ENCODE measurements at places on chromosomes 12 and 14.

- peak; percentile 71 for DNase-seq
Measured at GRCh38 chr12:62006076-62006732, 254.0 kb upstream of the USP15 start.

- no peak for DNase-seq
Measured at GRCh38 chr12:41468341-41468740, 280.2 kb downstream of the PDZRN4 start.

DNA sequence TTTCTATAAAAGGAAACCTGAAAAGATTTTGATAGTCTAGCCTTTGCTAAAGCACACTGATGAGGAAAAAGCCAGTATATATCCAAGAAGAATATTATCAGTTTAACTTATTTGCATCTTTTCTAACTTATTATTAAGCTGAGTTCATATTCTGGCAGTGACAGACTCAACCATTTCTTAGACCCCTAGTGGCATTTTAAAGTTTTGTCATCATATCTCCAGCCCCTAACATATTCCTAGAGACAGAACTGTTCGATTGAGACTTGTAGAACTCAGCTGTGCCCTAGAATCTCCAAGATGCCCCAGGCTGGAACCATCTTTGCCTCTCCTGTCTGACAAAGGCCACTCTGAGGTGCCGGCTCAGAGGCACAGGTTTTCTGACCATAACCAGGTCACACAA lies 365.6 kb downstream of the NELL2 start:
- no peak for DNase-seq

GRCh38 chr12:27394676-27395075 lies 51.9 kb upstream of the SMCO2 start:
- no peak for DNase-seq

GRCh38 chr12:111152561-111152960 lies 216.3 kb downstream of the PHETA1 start:
- no peak for DNase-seq

DNA sequence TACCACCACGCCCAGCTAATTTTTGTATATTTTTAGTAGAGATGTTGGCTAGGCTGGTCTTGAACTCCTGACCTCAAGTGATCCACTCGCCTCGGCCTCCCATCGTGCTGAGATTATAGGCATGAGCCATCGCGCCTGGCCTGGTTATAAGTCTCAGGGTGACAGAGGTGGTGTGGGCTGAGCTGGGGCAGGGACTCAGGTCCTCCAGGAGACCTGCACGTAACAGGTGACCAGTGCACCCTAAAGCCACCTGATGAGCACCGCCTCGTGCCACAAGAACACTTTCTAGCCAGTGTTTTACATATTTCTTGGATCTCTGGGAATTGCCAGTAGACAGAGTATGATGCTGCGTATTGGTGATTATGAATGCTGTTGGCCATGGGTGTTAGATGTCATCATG lies 136.5 kb upstream of the CPM start:
- no peak for DNase-seq

DNA sequence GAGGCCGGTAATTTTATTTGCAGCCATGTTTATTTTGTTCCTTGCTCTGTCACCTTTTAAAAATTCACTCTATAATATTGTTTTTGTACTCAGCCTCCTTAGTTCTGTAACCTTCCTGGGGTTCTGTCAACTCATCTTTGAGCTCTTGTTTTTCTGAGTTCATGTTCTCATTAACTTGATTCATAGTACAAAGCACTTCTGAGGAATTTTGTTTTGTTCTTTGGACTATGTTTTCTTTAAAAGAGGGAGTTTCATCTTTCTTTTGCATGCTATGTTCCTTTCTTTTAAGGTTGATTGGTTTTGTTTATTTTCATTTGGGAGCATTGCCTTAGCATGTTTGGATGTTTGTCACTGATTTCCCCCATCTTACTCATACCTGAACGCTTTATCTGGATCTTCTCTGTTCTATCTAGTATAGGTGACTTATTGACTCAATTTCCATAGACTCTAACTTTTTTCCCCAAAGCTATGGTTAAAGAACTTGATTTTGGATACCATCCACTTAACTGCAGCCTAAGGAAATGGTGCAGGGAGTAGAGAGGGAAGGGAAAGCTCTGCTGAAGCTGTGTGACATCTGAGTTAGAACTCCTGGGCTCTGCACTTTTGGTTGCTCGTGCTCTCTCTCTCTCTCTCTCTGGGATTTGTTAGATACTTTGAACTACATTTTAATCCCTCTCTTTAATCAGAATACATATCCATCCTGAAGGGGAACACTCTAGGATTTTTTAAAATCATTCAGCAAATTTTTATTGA lies 268.5 kb downstream of the PAWR start:
- DNase-seq, result no peak

- no peak for DNase-seq
Measured at GRCh38 chr14:100256339-100256895, 17.5 kb downstream of the YY1 start.

DNA sequence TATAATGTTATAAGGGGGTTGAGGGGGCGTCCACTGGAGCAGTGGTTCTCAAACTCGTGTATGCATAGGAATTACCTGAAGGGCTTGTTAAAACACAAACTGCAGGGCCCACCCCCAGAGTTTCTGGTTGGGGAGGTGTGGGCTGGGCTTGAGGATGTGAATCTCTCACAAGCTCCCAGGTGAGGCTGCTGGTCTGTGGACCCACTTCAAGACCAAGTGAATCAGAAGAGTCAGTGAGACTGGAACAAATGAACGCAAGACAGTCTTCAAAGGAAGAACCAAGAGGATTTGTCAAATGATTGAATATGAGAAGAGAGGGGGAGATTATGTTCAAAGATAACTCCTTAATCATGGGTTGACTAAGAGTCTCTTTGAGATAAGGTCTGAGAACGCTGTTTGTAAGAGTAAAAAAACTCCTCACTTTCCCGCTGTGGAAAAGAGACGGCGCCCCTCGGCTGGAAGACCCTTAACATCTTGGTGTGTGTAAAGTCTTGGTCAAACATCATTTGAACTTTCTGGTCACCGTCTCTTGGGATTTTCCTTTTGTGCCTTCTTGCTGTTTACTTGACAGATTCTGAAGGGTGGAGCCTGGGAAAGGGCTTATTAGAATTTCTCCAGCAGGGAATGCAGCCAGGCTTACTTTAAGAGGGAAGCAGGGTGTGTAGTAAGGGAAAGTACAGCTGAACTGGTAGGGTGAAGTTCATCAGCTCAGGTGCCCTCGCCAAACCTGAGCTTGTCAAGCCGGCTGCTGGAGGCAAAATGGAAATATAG lies 5.3 kb upstream of the FOXN3 start:
- DNase-seq, result no peak

DNA sequence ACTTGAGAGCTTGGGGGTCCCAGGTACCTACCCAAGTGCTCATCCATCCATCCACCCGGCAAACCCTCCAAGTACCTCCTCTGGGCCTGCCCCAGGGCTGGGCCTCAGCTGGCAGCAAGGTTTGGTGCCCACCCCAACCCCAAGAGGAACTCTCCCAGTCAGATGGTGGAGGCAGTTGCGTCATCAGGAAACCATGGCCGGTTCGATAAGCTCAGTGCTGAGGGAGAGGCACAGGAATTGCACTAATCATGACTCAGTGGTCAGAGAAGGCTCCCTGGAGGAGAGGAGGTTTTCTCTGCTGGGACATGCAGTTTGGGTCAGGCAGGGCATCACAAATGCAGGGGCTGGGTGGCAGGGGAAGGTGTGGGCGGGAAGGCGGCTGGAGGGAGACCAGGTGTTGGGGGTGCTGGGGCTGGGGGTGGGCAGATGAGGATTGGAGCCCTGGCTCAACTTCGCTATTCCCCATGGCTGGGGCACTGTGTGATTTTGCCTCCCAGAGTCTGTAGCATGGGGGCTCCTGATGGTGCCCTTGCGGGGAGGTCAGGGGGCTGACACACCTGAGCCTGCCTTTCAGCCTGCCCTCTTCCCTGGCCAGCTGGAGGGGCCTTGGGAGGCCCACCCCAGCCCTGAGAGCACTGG lies 32.2 kb downstream of the SH2B3 start:
- DNase-seq, result peak; percentile 95

DNA sequence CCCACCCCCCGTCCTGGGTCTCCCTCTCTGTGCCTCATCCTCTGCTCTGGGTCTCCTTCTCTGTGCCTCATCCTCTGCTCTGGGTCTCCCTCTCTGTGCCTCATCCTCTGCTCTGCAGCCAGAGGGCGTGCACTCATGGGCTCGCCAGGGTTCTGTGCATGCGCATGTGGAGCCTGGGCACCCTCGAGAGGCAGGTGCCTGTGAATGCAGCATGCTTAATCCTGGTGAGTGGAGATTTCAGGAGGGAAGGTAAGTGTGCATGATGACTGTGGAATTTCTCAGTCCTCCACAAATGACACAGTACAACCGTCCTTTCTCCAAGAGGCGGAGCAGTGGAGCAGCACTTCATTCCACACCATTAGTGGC lies 65.2 kb downstream of the EP400 start:
- no peak for DNase-seq

DNA sequence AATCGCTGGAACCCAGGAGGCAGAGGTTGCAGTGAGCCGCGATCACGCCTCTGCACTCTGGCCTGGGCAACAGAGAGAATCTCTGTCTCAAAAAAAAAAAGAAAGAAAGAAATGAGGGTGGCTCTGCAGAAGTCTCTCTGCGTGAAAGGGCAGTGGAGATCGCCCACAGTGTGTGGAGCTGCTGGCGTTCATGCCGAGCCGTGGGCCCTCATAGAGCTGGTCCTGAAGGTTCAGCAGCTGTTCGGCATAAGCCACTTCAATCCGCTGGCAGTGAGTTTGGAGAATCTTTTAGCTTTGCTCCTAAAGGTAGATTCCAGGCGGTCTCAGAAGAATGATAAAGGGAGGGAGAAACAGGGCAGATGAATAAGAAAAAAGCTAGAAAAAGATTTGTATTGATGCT lies 36.7 kb upstream of the ATP2A2 start:
- no peak for DNase-seq

- no peak for DNase-seq
Measured at GRCh38 chr14:95472819-95473251, 43.6 kb downstream of the SYNE3 start.

DNA sequence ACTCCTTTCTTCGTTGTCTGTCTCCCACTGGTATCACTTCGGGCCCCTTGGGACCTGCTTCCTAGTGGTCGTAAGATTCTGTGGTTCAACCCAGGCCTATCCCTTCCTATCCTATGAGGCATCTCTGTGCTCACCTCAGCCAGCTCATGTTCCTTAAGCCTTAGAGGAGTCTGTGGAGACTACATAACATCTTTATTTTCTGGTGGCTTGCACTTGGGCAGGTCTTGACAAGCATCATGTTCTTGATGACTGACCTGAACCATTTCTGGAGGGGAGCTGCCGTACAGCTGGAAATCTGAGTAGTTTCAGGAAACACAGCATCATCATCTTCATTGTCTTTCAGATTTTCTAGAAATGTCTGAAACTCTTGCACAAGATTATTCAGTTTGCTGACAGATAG lies 69.3 kb downstream of the PPFIBP1 start:
- no peak for DNase-seq

DNA sequence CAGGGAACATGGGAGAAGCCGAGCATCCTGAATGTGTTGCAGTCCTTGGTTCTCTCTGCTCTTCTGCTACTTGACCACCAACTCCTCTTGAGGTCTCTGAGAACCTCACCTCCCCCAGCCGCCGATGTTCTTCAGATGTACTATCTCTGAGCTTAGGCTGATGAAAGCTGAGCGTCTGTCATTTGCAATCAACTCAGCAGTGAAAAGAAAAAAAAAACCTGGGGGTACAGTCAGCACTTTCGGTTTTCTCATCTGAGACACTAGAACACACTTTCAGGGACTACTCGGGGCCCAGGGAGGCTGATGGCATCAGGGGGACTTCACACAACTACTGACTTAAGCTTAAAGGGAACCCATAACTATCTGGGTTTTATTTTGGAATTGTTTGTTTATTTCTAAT lies 9.6 kb upstream of the FLVCR2 start:
- DNase-seq, result no peak

DNA sequence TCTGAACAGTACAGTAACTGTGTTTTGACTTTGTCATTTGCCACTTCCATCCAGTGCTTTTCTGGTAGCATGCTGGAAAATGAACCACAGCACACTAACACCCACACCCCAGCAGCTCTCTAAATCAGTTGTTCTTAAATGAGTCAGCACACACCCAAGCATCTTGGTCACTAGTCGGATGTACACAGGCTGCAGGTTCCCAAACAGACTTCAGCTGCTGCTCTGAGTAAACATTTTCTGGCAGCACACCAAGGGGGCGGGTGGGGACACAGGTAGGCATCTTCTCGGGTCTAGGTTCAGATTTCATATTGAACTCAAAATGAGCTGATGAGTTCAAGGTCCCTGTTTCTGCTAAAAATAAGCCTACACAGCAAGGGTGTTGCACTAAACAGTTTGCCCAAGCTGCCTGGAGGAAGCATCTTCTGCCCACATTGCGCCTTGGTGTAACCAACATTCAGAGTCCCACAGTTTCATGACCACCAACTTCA lies 39.8 kb downstream of the IFNG start:
- no peak for DNase-seq

DNA sequence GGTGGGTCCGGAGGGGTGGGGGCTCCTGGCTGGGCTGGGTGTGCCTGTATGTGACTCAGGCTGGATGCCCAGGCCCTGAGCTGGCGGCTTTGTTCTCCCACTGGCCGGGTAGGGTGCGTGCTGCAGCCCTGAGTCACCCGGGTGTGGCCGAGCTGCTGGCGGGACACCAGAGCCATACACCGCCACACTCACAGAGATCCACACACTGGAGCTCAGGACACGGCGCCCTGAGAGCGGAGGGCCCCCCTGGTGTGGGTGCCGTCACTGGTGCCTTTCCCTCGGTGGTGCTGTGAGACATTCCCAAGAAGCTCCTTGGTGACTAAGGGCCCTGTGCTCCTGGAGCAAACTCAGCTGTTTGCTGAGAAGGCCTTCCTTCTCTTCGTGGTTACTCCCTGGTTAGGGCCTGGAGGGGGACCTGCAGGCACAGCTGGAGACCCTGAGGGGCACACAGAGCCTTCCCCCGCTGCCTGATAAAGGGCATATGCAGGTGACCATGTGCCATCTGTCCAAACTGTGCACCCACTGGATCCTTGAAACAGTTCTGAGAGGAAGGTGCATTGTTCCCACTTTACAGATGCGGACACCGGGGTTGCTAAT lies 44.3 kb downstream of the KRT80 start:
- peak; percentile 72 for DNase-seq

DNA sequence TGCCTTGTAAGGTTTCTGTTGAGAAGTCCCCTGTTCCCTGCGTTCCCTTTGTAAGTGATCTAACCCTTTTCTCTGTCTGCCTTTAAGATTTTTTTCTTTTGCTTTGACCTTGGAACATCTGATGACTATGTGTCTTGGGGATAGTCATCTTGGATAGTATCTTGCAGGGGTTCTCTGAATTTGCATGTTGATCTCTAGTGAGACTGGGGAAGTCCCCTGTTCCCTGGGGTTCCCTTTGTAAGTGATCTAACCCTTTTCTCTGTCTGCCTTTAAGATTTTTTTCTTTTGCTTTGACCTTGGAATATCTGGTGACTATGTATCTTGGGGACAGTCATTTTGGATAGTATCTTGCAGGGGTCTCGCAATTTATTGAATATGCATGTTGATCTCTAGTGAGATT lies 38.2 kb upstream of the TMX1 start:
- DNase-seq, result no peak

DNA sequence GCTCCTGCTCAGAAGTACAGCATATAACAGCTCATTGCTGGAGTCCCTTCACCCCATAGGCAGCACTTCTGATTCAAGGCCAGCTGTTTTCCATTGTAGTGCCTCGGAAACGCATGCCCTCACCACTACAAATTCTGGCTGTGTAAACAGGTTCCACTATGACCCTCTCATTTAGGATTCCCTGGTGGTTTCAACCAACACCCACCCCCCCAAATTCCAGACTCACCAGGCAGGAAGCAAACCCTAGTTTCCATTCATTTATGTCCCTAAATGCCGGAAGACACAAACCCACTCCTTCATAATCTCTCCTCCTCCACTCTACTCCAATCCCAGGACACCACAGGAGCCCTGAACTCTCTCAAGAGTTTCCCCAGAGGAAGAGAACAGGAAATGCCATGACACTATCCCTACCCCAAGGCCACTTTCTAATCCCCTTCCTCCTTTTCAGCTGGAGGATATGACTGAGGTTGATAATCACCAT lies 75.9 kb upstream of the TMPO start:
- no peak for DNase-seq
